ENCODE measurements at places on chromosomes 13 and 19. TPM values are rescaled to one million over a fixed set of nuclear protein-coding genes. Genes with fewer than 3 reads are reported as not detected.

Gene NLRP5
- not detected for total RNA-seq

Gene ITM2B
- total RNA-seq: 510 TPM

Gene SHISA7
- total RNA-seq: not detected

Gene TEX26
- not detected for total RNA-seq

Gene HTR2A
- total RNA-seq: not detected
